ENCODE measurements at places on chromosomes 4 and X.

DNA sequence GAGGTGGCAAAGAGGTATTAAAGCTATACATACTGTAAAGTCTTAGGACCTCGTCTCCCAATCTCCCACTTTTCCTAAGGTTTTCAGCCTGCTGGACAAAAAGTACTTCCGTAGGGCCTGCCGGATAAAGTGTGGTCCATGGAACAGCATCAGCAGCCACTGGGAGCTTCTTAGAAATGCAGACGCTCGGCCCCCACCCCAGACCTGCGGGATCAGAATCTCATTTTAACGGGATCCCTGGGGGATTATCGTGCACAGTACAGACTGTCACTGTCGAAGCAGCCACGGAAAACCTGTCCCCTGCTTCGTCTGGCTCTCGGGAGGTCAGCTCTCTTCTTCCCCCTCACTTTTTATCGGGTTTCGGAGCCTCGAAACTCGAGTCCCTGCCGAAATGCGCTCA lies 802 bp downstream of the ADGRG2 start:
- no peak for DNase-seq

DNA sequence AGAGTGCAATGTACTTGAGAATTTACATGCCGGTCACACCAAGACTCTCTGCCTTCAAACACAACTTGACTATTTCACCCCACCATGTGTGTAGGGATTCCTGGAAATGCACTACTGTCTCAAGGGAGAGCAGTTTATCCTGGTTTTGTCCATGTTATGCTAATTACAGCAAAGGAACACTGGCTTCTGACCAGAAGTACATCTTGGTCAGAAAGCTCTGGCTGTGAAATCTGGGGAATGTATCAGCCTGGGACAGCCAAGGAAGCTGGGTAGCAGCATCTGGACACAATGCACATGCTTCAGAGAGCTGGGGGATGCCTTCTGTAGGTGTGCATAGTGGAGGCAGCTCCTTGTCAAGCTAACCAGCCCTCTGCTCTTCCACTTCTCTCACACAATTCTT lies 1432.6 kb upstream of the TENM3 start:
- no peak for DNase-seq

GRCh38 chr4:152983774-152984411 lies 47.8 kb downstream of the FHDC1 start:
- DNase-seq, result peak; percentile 22

- DNase-seq, result peak; percentile 71
Observed at GRCh38 chr4:180449395-180449956, 1793.7 kb upstream of the TENM3 start.

DNA sequence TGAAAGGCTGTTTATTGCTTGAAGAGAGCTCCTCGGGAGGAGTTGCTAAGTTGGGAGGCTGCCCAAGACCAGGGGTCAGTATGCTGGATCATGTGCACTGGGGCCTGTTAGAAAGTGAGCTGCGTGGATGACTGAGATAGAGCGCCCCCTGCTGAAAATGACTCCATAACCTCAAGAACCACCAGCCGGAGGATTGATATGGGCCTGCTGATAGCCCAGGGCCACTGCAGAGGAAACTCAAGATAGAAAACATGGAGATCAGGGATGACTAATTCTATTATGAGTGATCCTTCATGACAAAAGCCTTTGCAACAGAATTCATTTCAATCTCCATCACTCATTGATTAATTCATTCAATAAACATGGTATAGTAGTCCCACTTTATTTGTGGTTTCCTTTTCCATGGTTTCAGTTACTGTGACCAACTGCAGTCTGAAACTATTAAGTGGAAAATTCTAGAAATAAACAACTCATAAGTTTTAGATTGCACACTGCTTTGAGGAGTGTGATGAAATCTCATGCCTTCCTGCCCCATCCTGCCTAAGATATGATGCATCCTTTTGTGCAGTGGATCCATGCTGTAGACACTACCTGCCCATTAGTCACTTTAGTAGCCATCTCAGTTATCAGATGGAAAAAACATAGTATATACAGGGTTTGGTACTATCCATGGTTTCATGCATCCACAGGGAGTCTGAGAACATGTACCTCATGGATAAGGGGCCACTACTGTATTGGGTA lies 126.7 kb upstream of the MBNL3 start:
- peak; percentile 21 for DNase-seq

GRCh38 chr4:30802622-30803323 lies 82.6 kb downstream of the PCDH7 start:
- DNase-seq, result no peak

DNA sequence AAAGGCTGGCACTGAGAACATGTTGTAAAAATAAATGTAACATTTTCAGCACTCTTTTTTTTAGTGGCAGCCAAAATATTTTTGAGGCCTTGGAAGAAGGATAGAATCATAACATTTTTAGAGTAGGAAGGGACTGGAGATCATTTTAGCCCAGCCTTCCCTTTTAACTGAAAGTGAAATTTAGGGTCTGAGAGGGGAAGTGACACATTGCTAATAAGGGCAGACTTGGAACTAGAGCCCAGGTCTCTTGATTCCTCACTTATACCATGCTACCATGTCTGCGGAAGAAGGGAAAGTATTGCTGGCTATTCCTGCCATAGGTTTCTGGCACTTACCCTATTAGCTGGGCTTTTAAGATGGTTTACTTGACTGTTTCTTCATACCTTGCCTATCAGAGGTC lies 4.8 kb downstream of the WDR44 start:
- DNase-seq, result no peak

GRCh38 chrX:106397788-106398538 lies 213.8 kb upstream of the RADX start:
- DNase-seq, result peak; percentile 6

- DNase-seq, result no peak
Observed at GRCh38 chr4:88731381-88731780, 33.8 kb upstream of the NAP1L5 start.

- no peak for DNase-seq
Observed at GRCh38 chrX:96432647-96433046, 252.0 kb upstream of the DIAPH2 start.

GRCh38 chr4:124868495-124868894 lies 156.0 kb upstream of the ANKRD50 start:
- no peak for DNase-seq

GRCh38 chr4:140867356-140867755 lies 111.2 kb upstream of the TBC1D9 start:
- DNase-seq, result no peak

Data from ACHN (cell line).